ENCODE measurements at places on chromosomes 3 and 15.
A peak's percentile ranks its signal among the peaks of the same experiment; 100 is the strongest.

- DNase-seq = peak; percentile 79
These were observed at the start of gene MEIS2 for GRCh38 chr15:37100109-37100965. Gene MEIS2 (minus strand): TSS chr15:37100549. CDS start chr15:37099466, 1,083 bp downstream.

GRCh38 chr15:63051156-63052066 lies 8.9 kb downstream of the TPM1 start:
- DNase-seq = peak; percentile 28

DNA sequence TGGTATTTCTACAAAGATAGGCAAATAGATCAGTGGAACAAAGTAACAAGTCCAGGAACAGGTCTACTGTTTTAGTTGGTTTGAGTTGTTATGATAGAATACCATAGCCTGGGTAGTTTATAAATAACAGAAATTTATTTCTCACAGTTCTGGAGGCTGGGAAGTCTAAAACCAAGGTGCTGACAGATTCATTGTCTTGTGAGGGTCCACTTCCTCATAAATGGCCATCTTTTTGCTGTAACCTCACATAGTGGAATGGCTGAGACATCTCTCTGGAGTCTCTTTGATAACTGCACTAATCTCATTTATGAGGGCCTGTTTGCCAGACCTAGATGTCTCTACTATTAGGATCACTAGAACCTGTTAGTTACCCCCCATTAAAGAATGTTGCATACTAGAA lies 152.3 kb upstream of the MYRIP start:
- no peak for DNase-seq

DNA sequence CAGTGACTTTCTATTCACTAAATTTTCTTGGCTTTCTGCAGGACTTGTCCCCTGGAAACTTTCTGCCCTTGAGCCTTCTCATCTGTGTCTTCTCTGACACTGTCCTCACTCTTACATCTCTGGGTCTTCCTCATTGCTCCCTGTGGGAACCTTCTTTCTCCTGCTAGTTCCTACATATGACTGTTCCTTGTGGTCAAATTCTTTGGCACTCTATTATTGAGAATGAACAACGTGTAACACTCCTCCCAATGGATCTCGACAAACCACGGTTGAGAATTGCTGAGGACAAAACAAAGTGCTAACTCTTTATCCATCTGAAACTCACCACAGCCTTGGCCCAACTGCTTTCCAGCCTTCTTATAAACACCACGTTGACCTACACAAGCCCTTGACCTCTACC lies 3.5 kb upstream of the FAM81A start:
- DNase-seq = no peak

- DNase-seq = no peak
These were observed 16.1 kb upstream of the LYSMD4 start for GRCh38 chr15:99749386-99749785.

DNA sequence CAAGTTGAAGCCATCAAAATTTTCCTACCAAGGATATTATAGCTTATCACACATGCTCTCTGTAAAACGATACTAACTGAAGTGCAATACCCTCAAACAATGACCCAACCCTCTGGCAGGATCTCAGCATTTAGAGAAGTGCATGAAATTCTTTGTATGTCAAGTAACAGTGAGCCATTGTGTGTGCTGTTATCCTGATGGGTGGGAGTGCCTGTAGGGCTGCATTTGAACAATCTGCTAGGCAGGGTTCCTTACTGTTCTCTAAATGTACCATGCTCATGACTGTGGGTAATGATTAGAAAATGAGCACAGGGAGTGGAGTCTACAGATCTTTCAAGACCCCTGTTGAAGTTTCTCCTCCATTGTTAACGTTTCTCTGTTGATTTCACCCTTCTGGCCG lies 398.1 kb downstream of the NSUN3 start:
- DNase-seq = no peak

DNA sequence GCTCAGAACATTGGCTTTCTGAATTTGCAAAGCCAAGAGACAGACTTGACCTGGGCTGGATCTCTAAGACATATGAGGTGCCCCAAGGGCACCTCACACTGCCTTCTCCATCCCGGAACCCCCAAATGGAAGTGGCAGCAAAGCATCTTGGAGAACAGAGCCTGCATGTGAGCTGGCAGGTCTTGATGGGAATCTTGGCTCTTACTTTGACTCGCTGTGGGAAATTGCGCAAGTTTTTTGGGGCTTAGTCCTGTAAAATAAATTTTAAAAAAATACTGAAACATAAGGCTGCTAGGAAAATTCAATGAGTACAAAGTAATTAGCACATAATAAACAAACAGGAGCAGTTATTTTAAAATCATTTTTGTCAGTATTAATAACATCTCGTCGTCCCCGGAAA lies 13.7 kb upstream of the SEC22A start:
- no peak for DNase-seq

DNA sequence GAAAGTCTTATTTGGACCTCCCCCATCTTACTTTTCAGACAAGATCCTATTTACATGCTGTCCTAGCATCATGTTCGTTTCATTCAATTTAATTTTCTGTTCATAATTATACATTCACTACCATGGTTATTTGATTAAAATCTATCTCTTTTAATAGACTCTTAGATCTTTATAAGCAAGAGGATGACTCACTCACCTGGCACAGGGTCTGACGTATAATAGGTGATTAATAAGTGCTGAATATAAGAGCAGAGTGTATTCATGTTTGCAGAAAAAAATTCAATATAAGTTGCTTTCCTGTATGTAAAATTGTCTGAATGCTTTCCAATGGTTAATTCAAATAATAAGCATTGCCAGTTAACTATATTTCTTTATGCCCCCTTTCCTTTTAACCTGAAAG lies 165.5 kb upstream of the CBLB start:
- DNase-seq = no peak

DNA sequence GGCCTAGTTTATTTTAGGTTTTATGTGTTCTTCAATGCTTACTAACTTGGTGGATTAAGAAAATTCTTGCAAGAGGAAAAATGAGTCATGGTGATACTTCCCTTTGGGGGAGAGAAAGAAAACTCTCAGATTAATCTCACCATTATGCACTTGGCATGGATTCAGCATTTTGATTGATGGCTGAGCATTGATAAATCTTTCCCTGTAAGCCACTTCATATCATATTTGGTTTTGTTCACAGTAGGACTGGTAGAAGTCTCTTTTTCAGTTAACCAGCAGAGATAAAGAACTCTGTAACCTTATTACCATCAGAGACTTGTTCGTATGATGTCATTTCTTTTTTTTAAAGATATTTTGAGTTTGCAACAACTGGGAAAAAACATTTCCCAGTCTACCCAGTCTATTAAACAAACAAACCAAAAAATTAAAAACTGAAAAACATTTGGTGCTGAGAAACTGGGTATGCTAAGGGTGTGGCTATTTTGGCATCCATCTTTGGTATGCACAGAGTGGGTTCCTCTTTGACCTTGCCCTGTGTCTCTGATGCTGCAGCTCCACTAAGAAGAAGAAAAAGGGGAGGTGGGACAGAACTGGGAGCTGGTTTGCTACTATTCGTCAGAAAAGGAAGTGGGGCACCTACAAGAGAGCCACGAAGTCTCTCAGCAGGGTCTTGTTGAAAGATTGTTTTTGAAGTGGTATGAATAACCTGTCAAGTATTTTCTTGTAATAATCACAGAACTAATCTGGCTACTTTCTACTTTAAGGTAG lies 17.2 kb downstream of the TMOD3 start:
- peak; percentile 64 for DNase-seq

DNA sequence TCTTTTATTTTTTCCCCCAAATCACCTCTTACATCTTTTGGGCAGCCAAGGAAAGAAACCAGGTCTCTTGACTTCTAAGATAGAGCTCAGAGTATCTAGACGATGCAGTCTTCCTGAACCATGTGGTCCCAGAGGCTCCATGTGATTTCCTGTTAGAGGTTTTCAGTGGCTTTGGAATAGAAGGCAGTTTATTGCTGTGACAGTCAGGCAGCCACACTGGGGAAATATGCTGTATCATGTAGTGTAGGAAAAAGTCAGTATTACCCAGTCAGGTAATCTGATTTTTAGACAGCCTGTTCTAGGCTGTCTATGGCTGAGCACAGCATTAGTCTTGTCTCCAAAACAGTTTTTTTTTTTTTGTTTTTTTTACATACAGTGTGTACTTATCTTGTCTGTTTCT lies 294.3 kb downstream of the THSD4 start:
- no peak for DNase-seq

GRCh38 chr3:48820612-48821324 lies 26.9 kb downstream of the PRKAR2A start:
- peak; percentile 17 for DNase-seq

- no peak for DNase-seq
These were observed 2.3 kb upstream of the COL7A1 start for GRCh38 chr3:48597408-48597800.

DNA sequence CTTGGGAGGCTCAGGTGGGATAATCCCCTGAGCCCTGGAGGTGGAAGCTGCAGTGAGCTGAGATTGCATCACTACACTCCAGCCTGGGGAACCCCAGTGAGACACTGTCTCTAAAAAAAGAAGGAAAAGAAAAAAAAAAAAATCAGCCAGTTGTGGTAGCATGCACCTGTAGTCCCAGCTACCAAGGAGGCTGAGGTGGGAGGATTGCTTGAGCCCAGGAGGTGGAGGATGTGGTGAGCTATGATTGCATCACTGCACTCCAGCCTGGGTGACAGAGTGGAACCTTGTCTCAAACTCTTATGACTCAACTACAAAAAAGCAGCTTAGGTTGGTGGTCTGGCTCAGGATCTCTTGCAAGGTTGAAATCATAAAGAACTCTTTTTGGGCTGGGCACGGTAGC lies 19.3 kb upstream of the GPX1 start:
- DNase-seq = peak; percentile 71

DNA sequence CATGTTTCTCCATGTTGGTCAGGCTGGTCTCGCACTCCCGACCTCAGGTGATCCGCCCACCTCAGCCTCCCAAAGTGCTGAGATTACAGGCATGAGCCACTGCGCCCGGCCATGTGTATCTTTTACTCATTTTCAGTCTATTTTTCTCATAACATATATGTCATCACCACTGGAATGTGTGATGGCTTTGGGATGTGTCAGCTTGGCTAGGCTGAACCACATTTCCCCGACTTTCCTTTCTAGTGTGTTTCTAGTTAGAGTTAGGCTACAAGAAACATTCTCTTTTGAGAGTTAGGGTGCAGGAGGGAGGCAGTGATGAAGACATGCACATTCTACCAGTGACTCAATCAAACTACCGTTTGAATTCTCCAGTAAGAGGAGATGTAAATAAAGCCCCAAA lies 444.9 kb upstream of the THBS1 start:
- peak; percentile 94 for DNase-seq

- no peak for DNase-seq
These were observed 97.7 kb upstream of the NUDT16 start for GRCh38 chr3:131283862-131284261.

DNA sequence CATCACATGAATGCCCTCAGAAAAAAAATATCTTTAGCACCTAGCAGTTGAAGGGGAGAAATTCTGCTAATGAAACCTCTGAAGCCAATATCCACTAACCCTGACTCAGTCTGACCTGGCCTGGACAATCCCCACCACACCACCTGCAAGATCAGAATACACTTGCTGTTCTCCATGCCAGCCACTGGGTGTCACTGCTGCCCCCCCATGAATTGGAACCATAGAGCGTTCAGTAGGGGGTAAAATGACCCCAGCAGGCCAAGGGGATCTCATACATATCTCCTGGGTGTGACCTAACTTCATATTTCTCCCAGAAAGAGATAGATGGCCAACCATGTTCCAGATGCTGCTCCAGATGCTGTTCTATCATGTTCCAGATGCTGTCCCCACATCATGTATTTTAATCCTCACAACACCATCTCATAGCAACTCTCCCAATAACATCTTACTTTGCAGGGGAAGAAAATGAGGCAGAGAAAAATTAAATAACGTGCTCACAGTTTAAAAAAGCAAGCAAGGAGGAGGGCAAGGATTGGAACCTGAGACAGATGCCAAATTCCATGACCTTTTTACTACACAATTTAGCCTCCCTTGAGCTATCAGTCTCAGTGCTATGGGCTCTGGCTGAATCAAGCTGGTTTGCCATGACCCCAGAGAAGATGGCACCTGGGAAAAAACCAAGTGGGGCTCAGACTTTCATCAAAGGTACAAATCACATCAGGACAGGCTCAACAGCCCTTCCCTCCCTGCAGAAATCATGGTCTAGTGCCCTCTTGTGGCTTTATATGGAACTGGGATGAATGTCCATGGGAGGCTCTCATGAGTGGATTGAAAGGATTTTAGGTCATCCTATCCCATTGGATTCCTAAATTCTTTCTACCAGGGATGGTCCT lies 12.4 kb downstream of the NTRK3 start:
- peak; percentile 12 for DNase-seq

GRCh38 chr3:87148020-87148419 lies 79.1 kb upstream of the CHMP2B start:
- DNase-seq = no peak

DNA sequence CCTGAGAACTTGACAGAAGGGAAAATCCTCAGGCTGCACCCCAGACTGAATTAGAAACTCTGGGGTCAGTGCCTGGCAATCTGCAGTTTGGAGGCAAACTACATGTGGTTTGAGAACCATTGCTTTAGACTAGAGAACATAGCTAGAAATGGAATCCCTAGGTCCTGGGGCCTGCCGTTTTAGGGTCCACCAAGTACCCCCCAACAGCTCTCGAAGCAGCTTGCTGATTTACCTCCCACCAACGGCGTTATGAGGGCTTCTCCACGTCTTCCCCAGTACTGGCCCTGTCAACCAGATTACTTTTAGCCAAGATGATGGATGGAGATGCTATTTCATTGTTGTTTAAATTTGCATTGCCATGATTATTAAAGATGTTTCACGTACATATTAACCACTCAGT lies 272.5 kb downstream of the XXYLT1 start:
- no peak for DNase-seq

DNA sequence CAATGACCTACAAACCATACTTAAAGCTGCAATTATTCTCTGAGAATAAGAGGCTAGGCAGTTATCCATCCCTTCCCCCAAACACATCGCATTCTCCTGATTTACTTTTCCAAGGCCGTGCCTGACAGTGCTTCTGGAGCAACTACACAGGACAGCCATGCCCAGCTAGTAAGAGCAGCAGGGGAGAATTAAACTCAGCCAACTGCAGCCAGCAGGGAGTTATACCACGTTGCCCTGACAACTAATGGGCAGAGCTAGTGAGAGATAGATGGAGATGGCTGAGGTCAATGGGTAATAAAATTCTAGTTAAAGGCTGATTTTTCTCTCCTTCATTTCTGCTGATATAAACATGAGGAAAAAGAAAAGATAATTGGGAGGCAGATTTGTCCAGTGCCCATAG lies 193.8 kb upstream of the PPP2R3A start:
- DNase-seq = no peak

DNA sequence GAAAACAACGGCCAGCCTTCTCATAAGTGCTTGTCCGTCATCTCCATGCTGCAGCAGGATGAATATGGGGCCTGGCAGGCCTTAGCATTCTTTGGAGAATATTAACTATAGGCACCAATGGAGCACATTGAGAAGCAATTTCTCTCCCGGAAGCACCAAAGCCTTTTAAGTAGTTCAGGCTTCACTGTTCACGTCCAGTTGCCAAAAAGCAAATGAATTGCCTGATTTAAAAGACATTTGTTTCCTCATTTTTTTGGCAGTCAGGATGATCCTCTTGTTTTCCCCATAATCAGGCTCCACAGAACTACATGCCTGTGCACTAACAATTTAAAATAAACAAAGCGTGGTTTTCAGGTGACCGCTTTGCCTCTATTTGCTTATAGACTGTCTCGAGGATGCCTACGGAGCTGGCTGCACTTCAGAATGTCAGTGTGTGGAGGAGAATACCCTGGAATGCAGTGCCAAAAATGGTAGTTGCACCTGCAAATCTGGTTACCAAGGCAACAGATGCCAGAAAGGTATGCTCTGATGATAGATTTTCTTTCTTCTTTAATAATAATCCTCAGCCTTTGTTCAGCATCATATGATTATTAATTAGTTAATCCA lies 725.2 kb upstream of the GOLIM4 start:
- no peak for DNase-seq

- DNase-seq = peak; percentile 70
These were observed 413.8 kb upstream of the CCDC54 start for GRCh38 chr3:106963442-106963841.

Data from brain microvascular endothelial cell (primary cell).